PC-3 (cell line): ENCODE measurements at places on chromosomes 1 and 21. TPM values are rescaled to one million over a fixed set of nuclear protein-coding genes. Genes with fewer than 3 reads are reported as not detected.

GRCh38 chr1:4219826-4220225, 319.8 kb upstream of the C1orf174 start:
- DNase-seq = no peak

Gene RNU1-1
- total RNA-seq = under 0.01 TPM in 2 replicates

Gene MPL
- total RNA-seq = 0.35 TPM in 1 of 2 replicates, not detected in the other

Gene CYP4X1
- 0.52 and 1.0 TPM in 2 replicates for total RNA-seq
